NCI-H187 (cell line): ENCODE measurements at places on chromosomes 7 and 10.

- DNase-seq, result no peak
Measured at GRCh38 chr7:12861070-12861469, 173.6 kb downstream of the ARL4A start.

DNA sequence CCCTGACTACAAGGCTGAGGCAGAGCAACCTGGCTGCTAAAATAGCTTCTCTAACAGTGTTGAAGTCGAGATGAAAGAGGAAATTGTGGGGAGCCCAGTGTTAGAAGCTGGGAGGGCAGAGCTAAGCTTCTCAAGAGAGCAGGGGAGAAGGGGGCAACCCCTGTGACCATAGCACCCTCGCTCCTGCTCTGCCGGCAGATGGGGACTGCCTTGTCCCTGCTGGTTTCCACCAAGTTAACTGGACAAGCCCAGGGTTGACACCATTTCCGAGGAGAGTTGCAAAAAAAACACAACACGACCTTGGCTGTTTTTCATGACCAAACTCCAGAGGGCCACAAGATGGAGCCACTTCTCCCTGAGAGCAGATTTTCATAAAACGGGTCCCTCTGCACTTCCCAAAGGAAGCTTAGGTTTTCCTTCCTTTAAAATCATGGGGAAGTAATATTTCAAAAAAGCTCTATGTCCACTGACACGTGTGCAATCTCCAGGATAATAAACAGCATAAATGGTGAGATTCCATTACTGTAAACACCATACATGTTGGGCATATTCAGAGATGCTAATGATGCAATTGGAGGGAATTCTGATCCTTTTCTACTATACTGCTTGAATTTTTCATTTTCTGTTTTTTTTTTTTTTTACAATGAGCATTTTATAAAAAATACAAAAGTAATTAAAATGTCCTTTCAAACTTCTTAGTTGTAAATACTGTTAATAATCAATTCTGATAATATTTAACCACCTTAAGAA is 140.4 kb downstream of the PIP4K2A start:
- DNase-seq, result no peak

- no peak for DNase-seq
Measured at GRCh38 chr10:81130014-81130413, 592.3 kb downstream of the SH2D4B start.

- DNase-seq, result no peak
Measured at GRCh38 chr10:18619016-18619415, 32.4 kb downstream of the NSUN6 start.

DNA sequence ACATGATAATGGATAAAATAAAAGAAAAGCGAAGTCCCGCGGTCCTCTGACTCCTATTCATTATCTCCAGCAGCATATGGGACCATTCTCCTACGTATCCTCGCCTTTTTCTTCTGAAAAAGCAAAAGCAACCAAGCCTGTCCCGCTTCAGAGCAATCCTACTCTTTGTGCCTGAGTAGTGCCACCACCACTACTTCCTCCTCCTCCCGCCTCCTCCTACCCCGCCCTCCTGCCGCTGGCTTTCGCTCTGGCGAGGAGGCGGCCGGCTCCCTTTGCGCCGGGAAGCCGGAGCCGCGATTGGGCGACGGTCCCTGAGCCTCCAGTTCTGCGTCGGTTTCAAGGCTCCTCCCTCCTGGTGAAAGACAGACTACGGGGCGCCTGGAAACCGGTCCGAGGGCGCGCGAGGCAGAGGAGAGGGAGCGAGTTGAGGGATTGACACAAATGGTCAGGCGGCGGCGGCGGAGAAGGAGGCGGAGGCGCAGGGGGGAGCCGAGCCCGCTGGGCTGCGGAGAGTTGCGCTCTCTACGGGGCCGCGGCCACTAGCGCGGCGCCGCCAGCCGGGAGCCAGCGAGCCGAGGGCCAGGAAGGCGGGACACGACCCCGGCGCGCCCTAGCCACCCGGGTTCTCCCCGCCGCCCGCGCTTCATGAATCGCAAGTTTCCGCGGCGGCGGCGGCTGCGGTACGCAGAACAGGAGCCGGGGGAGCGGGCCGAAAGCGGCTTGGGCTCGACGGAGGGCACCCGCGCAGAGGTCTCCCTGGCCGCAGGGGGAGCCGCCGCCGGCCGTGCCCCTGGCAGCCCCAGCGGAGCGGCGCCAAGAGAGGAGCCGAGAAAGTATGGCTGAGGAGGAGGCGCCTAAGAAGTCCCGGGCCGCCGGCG is at the start of gene FZD1:
Gene FZD1, plus strand, starts transcription at position 388 of the 878 bp plus-strand sequence. Its CDS starts 448 bp downstream, at position 836.
- peak; percentile 98 for DNase-seq

DNA sequence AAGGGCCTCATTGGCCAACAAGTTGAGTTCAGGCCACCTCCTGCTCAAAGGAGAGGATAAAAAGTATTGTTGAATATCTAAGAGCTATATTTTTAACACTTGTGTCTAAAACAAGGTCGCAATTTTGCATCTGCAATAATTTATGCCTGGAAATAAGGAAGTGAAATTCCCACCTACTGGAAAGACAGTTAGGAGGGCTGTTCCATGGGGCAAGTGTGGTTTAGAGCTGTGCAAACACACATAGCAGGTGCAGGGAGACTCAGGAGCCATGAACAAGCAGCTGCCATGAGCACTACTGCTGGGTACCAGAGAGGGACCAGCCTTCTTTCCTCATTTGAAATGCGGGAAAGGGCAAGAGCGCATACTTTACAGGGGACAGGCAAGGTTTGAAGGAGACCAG is 35.5 kb upstream of the IKZF1 start:
- DNase-seq, result no peak

- no peak for DNase-seq
Measured at GRCh38 chr10:35638101-35638500, 4.0 kb downstream of the FZD8 start.
